ENCODE measurements at places on chromosomes 3 and 15.
A peak's percentile ranks its signal among the peaks of the same experiment; 100 is the strongest.

GRCh38 chr3:69853027-69853426, 113.8 kb downstream of the MITF start:
- no peak for DNase-seq

DNA sequence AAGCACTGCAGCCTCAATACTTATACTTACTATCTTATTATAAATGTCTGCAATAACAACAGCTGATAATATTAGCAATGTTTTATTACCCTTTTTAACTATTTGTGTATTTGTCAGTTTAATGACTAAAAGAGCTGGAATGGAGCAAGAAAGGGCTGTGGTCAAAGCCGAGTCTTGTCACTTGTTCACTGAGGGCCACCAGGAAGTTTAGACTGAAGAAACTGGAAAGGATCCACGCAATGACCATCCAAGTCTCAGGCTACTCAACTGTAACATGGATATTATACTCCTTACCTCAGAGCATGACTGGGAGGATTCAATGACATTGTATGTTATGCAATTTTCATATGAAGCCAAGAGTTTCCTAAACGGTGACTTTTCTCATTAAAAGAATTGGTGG, 90.4 kb downstream of the TJP1 start:
- no peak for DNase-seq

DNA sequence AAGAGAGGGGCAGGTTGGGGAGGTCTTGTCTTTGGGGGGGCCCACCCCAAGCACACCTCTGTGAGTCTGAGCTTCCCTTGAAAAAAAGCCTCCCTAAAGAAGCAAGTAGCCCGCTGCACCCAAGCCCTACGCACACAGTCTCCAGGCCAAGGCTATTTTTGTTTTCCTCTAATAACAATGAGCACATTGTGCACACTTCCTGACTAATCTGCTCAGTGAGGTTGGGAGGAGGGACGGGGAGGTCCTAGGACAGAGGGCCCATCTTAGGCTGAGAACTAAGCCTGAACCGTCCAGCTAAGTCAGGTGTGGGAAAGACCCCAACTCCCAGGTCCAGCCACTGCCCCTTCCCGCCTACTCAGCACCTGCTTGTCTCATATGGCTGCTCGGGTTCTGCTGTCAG, 87.2 kb downstream of the HMG20A start:
- DNase-seq: no peak

- peak; percentile 36 for DNase-seq
Observed at GRCh38 chr15:89367485-89368451, 33.1 kb upstream of the POLG start.

GRCh38 chr3:98798820-98799219, 35.7 kb downstream of the ST3GAL6 start:
- DNase-seq: no peak

DNA sequence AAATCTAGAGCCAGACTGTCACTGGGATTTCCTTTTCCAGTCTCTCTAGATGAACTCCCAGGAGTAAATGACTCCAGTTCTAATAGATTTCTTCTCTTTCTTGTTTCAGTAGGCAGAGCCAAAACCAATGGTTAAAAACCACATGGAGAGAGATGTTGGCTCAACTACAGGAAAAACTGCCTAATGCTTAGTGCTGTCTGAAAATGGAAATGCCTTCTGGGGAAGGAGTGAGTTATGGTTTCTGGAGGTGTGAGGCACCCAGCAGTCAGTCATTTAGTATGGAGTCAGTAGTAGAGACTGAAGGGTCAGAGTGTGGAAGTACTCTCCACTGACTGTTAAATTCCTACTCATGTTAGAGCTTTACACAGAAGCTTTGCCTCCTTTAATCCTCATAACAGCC, 136.7 kb downstream of the CCNL1 start:
- no peak for DNase-seq

DNA sequence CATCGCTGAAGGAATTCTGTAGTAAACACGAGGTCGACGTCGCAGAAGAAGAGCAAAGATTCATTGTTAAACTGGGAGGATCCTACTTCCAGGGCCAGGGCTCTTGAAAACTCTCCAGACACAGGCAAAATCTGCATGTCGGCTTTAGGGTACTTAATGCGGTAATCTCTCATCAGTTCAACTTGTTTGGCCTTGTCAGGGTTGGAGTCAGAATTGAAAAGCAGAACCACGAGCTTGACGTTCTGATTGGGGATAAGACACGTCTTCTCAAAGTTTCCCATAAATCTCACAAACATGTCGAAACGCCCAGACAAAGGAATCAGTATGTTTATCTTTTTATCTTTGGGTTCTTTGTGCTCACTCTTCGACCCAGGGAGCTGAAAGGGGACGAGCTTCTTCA, 74.0 kb downstream of the CHSY1 start:
- DNase-seq: no peak

DNA sequence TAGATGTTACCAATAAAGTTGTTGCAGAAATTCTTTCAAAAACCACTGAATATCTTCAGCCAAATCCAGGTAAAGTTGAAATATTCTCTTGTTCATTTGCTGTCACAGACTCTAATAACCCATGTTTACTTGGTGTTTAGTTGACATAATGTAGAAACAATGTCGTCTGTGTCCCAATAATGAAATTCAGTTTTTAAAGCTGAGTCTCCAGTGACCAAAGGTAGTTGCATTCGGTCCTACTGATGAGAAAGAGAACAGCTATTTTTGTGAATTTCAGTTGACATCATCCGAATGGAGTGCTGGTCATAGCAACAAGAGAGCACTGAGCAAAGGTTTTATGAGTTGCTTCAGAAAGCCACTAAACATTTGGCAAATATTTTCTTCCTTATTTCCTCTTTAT, 88.8 kb upstream of the ADAMTSL3 start:
- DNase-seq: no peak

DNA sequence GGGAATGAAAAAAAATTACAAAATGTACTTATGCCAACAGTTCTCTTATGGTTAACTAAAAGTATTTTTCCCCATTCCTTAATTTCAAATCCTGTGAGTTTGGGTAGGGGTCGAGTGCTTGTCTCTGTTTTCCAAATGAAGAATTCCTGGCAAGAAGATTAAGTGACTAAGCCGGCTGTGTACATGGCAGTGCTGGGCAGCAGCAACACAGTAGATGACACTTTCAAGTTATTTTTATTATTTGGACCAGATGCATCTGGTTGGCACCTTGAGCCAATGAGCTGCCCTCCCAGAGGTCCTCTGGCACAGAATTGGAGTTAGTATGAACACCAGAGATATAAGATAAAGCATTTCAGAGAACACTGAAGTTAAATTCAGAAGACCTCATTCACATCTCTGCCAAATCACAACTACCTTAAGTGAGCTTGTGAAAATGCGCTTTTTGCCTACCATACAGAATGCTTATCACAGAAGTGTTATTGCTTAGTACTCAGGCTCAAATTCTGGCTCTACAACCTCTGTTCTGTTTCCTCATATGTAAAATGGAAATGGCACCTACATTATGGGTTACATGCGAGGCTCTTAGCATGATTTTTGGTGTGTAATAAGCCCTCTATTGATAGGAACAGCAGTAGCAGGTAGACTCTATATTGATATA, 256.9 kb downstream of the UBE2E2 start:
- no peak for DNase-seq

DNA sequence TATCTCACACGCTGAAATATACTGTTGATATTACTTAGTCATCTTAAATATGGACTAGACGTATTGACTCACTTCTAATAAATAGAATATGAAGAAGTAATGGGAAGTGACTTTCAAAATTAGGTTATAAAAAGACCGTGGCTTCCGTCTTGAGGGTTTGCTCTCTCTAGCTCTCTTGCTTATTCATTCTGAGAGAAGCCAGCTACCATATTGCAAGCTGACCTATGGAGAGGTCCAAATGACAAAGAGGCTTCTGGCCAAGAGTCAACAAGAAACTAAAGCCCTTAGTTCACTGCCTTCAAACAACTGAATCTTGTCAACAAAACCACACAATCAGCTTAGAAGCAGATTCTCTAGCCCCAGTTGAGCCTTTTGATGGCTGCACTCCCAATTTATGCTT, 46.1 kb downstream of the SLC9C1 start:
- no peak for DNase-seq

DNA sequence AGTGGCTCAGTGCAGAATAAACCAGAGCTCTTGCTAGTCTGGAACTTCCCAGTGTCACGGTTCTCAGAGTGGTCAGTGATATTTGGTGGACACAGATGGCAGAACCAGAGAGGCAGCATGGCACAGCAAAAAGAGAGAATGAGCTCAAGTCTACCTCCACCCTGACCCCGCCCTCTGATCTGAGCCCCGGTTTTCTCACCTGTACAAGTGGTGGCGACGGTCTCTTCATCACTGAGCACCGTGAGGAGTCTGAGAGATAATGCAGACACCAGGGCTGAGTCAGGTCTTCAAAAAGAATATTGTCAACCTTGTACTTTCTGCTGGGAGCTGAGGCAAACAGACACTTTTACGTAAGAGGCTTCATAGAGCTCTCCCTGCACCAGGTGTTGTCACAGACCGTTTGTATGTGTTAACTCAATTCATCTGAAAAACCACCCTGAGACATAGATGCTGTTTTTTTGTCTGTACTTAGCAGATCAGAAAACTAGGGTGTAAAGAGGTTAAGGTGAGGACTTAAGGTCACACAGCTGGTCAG, 13.2 kb downstream of the FGD5 start:
- no peak for DNase-seq

DNA sequence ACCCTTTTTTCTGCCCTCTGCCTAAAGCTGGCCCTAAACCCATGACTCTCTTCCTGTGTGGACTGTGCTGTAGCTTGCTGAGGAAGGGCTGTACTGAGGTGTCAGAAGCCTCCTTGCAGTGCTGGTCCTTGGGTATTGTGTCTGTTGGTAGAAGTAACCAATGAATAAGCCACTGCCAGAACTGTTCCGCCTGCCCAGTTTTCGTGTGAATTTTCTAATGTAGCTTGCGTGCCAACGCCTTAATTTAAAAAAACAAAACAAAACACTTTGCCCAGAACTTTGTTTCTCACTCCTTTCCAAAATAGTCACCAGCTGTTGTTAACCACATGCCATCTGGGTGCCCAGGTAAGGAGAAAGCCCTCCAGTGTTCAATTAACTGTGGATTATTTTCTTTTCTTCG, 101.9 kb downstream of the KLHL25 start:
- DNase-seq: no peak

DNA sequence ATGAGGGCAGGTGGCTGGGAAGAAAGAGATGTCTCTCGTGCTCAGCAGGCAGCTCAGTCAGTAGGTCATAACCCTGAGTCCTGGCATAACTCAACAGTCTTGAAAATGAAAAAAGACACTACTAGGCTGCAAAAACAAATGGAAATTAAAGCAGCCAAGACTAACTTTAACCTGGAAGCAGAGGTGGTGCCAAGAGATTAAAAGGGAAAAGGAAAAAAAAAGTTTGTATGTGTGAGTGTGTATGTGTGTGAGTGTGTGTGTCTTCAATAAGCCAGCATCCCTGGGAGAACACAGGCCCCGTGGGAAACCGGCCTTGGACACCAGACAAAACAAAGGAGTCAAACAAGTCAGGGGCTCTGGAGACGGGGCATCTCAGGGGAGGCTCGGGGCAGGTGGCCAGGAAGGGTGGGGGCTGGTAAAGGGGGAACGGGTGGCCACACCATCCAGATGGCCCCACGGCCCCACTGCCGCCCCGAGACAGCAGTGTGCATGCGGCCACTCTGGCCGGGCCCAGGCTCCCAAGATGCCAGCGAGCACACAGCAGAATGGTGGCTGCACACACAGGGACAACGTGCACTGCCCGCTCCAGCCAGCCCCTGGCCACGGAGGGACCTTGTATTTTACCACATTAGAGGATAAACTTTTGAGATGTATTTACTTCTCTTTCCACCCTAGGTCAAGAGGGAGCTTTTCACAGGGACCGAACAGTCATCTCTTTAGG, 23.8 kb downstream of the CYFIP1 start:
- no peak for DNase-seq

DNA sequence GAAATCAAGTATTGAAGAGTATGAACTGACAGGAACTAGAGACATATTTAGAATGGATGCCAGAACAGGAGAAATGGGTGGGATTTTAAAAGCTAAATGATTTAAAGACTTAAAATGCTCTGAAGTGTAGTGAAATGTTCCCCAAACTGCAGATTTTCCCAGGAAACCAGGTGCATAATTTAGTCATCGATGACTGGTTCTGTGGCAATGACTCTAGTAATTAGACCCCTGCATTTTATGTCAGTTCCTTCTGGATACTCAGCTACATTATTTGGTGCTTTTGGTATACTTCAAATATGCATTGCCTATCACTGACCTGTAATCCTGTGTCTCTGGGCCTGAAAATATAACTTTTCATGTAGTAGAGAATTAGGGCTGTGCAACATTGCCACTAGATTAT, 16.8 kb downstream of the AGTR1 start:
- no peak for DNase-seq

DNA sequence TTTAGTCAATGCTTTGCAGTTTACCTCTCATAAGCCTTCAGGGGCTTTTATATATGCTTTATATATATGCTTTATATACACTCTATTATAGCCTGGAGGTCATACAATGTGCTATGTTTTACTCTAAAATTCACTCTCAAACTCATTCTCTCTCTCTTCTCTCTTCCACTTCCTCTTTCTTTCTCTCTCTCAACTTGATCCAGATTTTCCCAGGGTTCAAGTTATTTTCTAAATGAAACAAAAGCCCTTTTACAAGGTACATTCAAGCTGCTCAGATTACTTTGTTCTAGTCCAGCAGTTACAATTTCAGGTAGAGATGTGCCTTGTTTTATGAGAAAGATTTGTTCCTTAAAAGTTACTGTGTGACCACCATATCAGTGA, 79.6 kb upstream of the ACP3 start:
- DNase-seq: no peak

DNA sequence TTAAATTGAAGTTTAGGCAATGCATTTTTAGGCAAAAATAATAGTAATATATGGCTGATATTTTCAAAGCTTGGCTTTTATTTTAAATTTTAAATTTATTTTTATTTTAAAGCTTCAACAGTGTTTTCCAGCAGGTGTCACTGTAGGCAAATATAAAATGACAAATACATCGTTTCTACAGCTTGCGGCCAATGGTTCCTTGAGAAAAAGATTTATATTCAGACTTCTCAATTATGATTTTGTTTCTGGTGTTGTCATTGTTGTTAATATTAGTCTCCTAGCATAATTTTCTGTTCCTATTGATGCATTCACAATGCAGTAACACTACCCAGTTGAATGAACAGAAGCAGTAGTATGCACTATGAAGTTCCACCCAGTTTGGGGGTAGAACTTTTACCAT, 220.7 kb upstream of the DNAJC19 start:
- no peak for DNase-seq

DNA sequence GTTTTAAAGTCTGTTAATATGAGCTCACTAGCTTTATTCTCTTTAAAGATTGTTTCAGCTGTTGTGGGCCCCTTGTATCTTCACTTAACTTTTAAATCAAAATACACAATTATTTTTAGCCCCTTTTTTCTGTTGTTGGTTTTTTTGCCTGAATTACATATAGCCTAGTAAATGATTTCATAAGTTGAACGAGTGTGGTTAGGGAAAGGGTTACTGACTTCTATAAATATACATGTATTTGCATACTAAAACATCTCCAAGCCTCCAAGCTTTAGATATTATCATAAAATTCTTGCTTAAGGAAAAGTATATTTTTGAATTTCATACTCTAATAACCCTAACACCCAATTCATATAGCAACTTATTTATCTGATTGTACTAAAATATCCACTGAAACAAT, 73.2 kb upstream of the ARL6 start:
- DNase-seq: no peak
